Hair follicle dermal papilla cell (primary cell): ENCODE measurements at places on chromosomes 13 and 19. TPM values are rescaled to one million over a fixed set of nuclear protein-coding genes. Genes with fewer than 3 reads are reported as not detected.

MEIOSIN gene
- total RNA-seq, result not detected in 2 replicates

GPR183 gene
- 0.97 and 1.2 TPM in 2 replicates for total RNA-seq

WDR18 gene
- 32.7 and 32.9 TPM in 2 replicates for total RNA-seq

ZNF90 gene
- 1.1 and 1.3 TPM in 2 replicates for total RNA-seq

ABHD8 gene
- 16.7 and 18.2 TPM in 2 replicates for total RNA-seq

LRG1 gene
- total RNA-seq, result not detected in 2 replicates

PSG3 gene
- not detected in 2 replicates for total RNA-seq

ZNF296 gene
- total RNA-seq, result 0.32 and 0.36 TPM in 2 replicates

ZNF667 gene
- total RNA-seq, result 3.9 and 4.9 TPM in 2 replicates

CAPN12 gene
- total RNA-seq, result 0.24 and 0.65 TPM in 2 replicates

CEACAM7 gene
- not detected in 2 replicates for total RNA-seq

ZNF557 gene
- 15.8 and 22.9 TPM in 2 replicates for total RNA-seq

CPB2 gene
- total RNA-seq, result not detected in 2 replicates

C19orf38 gene
- total RNA-seq, result 0.24 TPM in 1 of 2 replicates, not detected in the other

C19orf73 gene
- total RNA-seq, result 0.36 TPM in 1 of 2 replicates, not detected in the other

FXYD1 gene
- 0.73 and 2.1 TPM in 2 replicates for total RNA-seq

CYP2A13 gene
- total RNA-seq, result not detected in 2 replicates

ADAMTS10 gene
- 21.5 and 31.0 TPM in 2 replicates for total RNA-seq

CYSLTR2 gene
- total RNA-seq, result not detected in 2 replicates

GJB2 gene
- 0.12 and 0.32 TPM in 2 replicates for total RNA-seq

NANOS3 gene
- 0.49 TPM in 1 of 2 replicates, not detected in the other for total RNA-seq

PRR22 gene
- 0.49 and 1.1 TPM in 2 replicates for total RNA-seq

TTC9B gene
- total RNA-seq, result not detected in 2 replicates

PSENEN gene
- total RNA-seq, result 6.5 and 8.9 TPM in 2 replicates

ZNF541 gene
- total RNA-seq, result not detected in 2 replicates

ATP8B3 gene
- 1.8 and 2.1 TPM in 2 replicates for total RNA-seq
